AG08395 (cell line): ENCODE measurements at places on chromosomes 4 and X.

DNA sequence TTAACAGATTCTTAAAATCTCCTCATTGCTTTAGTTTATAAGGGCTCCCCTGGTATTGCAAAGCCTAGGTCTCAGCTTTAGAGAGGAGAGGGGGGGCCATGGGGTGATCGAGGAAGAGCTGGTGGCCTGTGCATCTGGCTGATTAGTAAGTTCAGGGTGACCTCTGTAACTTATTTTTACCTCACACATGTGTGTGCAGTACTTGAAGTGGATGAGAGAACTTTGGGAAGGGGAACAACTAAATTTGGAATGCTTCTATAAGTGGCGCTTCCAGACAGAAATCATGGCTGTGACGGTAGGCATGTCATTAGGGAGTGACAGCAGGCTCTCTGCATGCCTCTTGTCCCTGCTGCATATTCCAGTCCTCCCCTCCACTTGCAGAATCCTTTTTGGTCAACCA lies 41.9 kb downstream of the FRAS1 start:
- no peak for DNase-seq

DNA sequence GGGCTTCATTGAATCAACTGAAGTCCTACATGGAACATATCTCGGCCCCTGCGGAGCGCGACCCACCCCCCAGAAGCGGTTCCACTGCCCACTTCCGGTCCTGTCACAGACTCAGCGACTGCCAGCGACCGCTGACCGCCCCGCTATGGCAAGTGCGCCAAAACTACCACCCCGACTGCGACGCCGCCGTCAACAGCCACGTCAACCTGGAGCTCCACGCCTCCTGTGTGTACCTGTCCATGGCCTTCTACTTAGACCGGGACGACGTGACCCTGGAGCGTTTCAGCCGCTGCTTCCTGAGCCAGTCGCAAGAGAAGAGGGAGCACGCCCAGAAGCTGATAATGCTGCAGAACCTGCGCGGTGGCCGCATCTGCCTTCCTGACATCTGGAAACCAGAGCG lies 14.8 kb upstream of the FAM47A start:
- DNase-seq = no peak

DNA sequence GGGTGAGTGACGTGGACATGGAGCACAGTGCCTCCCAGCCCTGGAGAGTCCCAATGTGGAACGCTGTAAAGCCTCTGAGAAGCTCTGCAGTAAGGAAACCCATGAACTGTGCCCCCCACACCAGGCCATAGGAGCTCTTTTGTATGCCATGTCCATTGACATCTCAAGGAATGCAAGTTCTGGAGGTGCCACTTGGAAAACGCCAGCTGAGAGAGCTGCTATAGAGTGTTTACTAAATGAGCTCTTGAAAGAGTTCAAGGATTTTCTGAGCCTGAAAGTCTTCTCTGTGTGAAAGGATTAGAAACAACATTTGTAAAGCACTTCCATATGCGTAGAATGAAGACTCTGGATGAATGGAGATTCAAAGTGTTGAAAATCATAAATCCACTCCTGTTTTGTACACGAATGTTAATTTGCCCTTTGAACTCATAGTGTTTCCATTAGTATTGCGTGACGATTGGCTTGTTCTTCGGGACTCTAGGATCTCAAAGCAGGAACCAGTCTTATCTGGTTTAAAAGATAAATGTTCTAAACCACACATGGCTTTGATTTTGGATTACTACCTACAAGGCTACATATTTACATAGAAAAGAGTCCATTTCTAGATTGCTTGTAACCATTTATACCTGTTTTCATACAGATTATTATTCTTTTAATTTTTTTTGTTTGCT lies 41.8 kb upstream of the STOX2 start:
- DNase-seq = no peak

DNA sequence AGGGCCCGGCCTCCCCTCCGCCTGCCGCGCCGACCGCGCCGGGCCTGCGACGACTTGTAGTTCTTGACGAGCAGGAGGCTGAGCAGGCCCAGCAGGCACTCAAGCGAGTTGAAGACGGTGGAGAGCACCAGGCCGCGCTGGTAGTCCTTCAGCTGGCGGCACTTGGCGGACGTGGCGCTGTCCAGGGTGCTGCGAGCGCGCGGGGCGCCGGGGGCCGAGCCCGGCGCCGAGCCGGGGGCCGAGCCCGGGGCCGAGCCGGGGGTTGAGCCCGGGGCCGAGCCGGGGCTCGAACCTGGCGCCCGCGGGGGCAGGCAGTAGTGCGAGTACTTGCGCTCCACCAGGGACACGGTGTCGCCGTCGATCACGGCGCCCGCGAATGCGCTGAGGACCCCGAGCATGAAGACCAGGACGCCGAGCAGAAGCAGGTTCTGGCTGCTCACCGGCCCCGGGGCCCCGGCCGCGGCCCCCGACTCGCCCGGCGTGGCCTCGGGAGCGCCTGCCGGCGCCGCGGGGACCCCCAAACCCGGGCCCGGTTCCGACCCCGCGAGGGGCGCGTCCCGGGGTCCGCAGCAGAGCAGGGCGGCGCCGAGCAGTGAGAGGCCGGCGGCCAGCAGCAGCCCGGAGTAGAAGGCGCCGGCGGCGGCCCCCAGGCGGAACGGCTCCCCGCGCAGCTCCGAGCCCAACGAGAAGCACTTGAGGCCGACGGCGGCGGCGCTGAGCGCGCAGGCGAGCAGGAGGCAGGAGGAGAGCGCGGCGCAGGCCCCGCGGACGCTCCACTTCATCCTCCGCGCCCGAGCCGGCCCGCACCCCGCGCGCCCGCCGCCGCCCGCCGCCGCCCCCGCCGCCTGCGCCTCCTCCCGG lies 584 bp downstream of the TMEM271 start:
- DNase-seq = peak; percentile 64

- no peak for DNase-seq
These were observed 75.8 kb upstream of the SOD3 start for GRCh38 chr4:24719615-24720014.

DNA sequence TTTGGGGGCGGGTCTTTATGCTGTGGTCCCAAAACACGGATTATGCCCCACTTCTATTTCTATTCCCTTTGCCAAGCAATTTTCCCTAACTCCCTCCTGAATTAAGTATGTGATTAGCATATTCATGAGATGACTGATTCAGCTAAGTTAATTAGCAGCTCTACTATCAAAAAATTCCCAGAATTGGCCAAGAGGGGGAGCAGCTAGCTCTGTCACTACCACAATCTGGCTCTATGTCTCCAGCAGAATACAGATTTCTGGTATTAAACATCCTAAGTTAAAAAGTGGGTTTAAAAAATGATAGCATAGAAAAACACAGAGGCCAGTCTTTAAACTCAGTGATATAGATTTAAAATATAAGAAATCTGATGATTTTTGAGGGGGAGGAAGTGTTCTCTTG lies 80.3 kb downstream of the GPC4 start:
- peak; percentile 58 for DNase-seq

- no peak for DNase-seq
These were observed 98.2 kb downstream of the HPRT1 start for GRCh38 chrX:134558133-134558532.

DNA sequence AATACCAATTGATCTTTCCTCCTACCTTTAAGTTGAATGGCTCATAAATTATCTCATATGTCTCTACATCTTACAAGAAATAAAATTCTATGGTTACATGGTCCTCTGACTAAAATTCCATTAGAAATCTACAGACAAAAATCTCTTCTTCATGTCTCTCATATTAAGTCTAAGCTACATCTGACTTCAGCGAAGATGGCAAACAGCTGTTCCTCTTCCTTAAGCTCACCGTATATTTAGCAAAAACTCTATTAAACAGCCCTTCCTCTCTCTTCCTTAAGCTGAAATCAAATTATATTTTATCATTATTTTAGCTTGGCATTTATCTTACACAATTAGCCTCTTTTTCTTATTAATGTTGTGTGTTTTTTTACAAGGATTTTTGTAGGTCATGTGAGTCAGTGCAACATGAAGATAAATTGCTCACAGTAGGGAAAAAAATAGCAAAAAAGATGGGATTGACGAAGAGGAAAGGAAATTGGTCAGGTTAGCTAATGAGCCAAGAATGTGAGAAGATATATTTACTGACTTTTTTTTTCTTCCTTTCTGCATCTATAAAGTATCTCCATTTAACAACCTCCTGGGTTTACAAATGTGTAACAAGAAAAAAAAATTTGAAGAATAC lies 2412.8 kb downstream of the ARAP2 start:
- DNase-seq = peak; percentile 5

DNA sequence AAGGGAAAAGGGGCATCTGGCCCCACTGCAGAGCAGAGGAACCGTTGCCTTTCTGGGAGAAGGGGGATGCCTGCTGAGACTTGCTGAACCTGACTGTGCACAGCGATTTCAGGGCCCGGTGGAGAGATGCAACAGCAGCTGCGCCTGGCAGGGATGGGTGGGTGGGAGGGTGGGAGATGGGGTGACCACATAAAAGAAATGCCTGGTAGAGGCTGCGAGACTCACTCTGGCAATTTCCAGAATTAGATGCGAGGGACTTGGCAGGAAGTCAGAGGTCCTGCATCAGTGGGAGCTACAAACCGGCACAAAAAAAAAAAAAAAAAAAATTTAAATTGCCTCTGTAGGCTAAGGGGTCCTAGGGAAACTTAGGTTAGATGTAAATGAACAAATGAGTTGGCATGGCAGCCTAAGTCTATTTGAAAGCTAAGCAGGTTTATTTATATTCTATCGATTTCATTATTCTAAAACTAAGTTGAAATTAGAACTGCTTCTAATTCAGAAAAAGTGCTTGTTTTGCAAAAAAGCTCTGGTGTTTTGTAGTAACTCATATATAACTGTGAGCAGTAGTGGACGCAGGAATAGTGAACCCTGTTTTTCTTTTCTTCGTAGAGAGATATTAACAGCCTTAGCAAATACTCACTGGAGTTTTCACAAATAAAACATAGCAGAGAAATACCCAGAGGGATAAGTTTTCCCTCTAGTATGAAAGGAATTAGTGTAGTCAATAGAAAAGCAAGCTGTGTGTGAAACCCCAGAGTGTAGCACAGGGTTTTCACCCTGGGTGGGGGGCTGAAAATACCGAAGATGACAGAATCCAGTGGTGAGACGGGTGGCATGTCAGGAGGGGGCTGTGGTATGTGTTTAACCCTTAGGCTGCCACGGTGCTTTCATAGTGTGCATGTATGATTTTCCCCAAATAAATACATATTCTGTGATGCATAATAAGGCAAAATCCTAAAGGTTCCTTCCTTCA lies 130.1 kb downstream of the EGF start:
- DNase-seq = no peak

DNA sequence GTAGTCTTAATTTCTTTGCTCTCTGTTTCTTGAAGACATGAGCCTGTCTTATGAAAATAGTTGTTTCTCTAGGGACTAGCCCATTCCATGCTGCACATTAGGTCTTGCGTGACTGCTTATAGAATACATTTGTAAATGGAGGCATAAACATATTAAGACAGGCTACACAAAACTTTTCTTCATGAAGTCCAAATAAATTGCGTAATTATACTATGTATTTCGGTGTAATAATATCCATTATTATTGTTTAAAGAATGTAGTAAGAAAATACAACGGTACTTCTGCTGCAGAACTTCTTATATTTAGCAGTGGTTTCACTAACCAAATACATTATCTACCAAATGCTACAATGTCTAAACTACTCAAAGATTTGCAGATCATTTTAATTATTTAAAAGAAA lies 8.5 kb upstream of the NAA11 start:
- no peak for DNase-seq

DNA sequence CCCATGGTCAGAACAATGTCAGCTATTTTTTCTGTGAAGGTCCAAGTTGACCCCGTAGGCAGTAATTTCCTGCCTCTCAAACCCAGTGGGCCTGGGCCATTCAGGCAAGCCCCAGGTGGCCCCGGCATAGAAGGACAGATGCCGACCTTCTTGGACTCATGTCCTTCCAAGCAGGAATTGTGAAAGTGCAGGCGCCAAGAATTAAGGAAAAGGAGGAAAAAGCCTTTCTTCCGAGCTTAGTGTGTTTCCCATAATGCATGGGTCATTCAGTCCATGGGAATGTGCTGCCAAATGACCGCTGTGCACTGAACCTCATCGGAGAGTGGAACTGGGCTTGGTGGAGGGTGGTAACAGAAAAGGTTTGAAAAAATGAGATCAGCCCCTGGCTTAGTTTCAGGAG lies 196.5 kb upstream of the HS3ST1 start:
- no peak for DNase-seq
